ENCODE measurements at places on chromosomes 11 and 22.
A peak's percentile ranks its signal among the peaks of the same experiment; 100 is the strongest.

DNA sequence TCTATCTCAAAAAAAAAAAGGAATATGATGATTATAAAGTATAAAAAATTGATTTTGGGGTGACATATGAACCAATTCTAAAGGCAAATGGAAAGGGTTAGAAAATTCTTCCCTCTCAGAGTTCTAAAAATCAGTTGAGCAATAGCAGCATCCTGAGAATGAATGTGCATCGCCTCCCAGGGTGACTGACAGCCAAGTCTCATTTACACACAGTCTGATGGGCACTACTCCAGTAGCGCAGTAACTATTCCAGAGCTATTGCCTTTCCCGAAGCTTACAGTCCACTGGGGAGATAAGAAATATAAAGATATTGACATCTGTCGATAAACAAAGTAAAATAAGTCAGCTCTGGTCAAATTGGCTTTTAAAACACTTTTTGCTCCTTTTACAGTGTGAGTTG lies 32.3 kb upstream of the SORL1 start:
- no peak for DNase-seq

GRCh38 chr11:107252429-107253161 lies 205.0 kb downstream of the CWF19L2 start:
- DNase-seq = no peak

DNA sequence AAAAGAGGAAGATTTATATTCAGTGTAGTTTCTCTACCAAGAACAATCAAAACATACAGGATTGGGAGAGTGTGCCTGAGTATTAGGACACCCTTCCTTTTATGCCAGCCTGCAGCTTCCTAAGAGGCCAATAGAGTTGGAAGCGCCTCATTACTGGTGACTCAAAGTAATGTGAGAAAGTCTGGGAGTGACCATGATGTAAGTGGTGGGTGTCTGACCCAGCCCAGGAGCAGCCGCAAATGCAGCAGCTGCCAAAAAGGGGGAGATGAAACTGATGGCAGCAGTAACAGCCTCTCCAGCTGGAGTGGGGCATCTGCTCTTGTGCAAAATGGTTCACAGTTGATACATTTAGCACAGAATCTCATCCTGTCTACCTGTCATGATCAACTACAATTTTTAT lies 62.0 kb downstream of the ZNF280B start:
- DNase-seq = no peak

DNA sequence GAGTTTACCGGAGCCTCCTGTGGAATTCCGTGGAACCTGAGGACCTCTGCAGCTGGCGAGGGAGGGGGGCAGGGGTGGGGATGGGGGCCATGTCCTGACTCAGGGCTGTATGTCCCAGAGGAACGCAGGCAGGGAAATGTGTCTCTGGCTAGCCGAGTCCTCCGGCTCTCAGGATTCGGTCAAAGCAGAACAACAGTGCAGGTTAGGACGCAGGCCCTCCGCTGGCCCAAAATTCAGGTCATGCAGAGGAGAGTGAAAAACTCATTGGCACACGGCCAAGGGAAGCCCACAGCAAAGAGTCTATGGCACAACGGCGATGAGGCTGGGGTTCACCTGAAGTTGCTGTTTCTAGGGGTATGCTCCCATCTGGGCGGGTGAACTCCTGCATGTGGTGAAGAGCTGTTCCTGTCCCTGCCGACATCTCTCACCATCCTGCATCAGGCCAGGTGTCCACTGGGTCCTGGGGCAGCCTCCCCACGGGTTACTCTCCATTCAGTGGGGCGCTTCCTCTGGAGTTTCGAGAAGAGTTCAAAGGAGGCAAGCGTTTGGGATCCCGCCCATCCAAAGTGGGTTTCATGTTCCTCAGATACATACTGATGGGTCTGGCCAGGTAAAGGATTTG lies 1055.3 kb downstream of the BRD1 start:
- DNase-seq = no peak

GRCh38 chr22:29520851-29521250 lies 32.7 kb downstream of the THOC5 start:
- DNase-seq = no peak

DNA sequence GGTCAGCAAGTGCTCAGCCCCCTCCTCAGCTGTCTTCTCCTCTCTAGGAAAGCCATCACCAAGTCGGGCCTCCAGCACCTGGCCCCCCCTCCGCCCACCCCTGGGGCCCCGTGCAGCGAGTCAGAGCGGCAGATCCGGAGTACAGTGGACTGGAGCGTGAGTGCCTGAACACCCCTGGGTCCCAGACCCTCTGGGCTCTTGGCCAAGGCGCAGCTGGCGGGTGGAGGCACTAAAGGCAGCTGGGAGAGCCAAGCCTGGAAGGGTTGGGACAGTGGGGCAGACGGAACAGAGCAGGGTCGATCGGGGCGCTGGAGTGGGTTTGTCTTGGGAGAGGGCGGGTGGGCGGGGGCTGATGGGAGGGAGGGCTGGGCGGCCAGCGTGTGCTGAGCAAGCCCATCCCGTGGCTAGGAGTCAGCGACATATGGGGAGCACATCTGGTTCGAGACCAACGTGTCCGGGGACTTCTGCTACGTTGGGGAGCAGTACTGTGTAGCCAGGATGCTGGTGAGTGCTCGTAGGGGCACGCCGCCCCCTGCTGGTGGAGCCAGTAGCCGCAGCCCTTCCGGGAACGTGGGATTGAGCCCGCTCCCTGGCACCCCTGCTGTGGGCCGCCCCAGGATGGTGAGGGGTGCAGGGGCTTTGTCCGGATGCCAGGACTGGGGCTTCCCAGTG lies 14.1 kb upstream of the MDK start:
- DNase-seq = peak; percentile 70

- peak; percentile 73 for DNase-seq
Observed at GRCh38 chr11:111422494-111423249, 43.6 kb upstream of the POU2AF1 start.

DNA sequence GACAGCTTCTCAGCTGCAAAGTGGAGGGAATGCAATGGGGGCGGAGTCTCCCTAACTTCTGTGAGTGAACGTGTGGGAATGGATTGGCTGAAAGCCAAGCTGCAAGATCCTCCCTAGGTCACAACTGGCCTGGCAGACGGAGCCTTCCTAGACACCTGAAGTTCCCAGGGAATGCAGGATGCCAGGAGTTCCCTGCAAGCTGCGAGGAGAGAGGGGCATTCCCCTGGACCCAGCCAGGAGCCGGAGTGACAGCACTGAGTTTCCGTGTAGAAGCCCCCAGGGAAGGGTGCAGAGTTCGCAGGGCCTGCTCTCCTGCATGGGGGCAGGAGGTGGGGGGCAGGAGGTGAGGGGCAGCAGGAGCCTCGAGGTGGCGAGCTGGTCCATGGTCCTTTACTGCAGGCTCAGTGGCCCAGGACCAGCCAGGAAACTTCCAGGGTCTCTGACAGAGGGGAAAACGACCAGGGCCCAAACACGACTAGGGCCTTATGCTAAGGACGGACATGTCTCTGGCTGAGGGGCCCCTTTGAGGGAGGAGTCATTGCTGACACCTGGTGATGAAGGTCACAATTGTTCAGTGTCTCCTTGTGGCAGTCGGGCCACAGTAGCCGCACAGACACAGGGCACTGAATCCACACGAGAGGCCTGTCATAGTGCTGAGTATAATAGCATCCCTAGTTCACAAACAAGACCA lies 141.4 kb downstream of the FBXO7 start:
- no peak for DNase-seq

GRCh38 chr11:420911-421321 lies 6.1 kb upstream of the SIGIRR start:
- no peak for DNase-seq

GRCh38 chr11:57903011-57903410 lies 120.7 kb upstream of the OR9Q1 start:
- no peak for DNase-seq

- DNase-seq = no peak
Observed at GRCh38 chr11:85661972-85662664, 2.8 kb downstream of the CREBZF start.

GRCh38 chr11:122784325-122784955 lies 53.9 kb upstream of the CRTAM start:
- DNase-seq = no peak

GRCh38 chr11:2094354-2095197 lies 44.6 kb downstream of the IGF2 start:
- DNase-seq = no peak

DNA sequence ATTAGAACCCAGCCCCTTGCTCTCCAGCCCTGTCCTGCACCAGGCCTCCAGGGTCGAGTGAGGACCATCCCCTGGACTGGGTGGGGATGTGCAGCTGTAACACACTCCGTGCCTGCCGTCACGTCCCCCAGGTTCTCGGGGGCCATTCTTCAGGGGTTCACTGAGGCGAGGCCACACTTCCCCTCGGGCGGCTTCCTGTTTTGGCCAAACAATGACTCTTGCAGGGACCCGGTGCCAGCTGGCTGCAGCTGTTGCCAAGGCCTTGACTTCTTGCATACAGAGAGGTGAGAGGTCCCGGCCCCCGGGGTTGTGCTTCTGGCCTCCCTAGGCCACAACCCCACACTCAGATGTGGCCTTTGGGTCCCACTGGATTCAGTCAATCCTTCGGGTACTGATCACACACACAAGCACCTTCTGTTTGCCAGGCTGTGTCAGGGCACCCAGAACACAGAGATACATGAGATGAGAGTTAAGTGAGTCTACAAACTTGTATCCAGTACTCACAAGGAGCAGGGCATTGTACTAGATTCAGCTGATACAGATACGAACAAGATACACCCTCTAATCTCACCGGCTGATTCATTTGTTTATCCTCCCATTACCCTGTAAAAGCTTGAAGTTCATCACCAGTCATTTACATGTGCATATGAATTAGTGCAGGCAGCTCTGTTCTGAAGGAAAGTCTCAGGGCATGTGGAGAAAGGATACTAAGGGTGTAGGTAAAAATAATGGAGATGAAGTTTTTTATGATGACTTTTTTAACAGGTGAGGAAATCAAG lies 32.9 kb downstream of the LRRC32 start:
- DNase-seq = peak; percentile 22

GRCh38 chr11:3939211-3939610 lies 83.7 kb downstream of the STIM1 start:
- DNase-seq = no peak

DNA sequence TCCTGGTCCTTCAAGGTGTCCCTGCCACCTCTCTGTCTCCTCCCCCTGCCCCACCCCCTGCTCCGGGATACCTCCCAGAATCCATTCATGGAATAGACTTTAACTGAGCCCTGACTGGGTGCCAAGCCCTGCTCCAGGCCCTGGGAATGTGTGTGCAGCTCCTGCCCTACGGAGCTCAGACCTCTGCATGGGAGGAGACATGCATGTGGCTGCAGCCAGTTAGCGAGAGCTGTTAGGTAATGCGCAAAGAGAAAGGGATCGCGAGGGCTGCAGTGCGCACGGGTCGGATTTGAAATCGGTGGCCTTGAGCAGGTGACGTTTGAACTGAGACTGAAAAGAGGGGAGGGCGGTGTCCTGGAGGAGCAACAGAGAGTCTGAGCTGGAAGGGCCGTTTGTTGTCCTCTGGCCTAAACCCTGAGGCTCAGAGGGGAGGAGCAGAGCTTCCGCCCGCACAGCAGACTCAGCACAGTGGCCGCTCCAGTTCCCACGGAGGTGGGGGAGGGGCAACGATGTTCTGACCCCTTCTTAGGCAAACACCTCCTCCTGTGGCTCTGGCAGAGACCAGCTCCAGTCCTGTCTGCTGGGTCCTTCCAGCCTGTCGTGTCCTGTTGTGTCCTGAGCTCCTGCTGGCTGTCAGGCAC lies 19.8 kb upstream of the LRRC10B start:
- peak; percentile 60 for DNase-seq

- no peak for DNase-seq
Observed at GRCh38 chr22:46442217-46442853, 95.1 kb downstream of the CELSR1 start.

GRCh38 chr11:94449029-94449428 lies 44.6 kb downstream of the MRE11 start:
- no peak for DNase-seq

GRCh38 chr11:87628026-87628580 lies 547.1 kb downstream of the RAB38 start:
- DNase-seq = no peak

GRCh38 chr22:38177926-38178604 lies 3.6 kb downstream of the PLA2G6 start:
- DNase-seq = peak; percentile 58

DNA sequence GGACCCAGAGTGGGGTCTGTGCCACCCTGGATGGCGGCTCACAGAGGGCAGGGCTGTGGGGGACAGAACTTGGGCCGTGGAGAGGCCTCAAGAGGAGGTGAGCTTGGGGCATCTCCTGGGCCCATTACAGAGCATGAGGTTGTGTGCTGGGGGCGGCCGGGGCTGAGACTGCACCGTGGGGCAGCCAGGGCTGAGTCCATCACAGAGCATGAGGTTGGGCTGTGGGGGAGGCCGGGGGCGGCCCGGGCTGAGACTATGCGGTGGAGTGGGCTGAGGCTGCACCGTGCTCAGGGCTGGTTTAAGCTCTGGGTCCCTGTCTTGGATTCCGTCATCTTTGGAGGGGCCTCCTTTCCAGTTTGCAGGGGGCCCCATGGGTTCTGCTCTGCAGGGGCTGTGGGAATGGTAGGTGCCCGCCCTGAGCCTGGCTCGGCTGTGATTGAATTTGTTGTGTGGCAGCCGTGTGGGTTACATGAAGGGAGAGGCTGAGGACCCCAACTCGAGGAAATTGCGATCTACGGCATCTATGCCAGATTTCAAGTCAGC lies 38.1 kb upstream of the MUC5AC start:
- no peak for DNase-seq
